Effector memory CD4-positive, alpha-beta T cell (primary cell): ENCODE measurements at places on chromosomes 2 and 18.

GRCh38 chr2:181680937-181681811, 857 bp upstream of the NEUROD1 start:
- H3K27me3 ChIP-seq, result peaks cover 73% of the 10 kb centered on the region
- no peak for DNase-seq
- H3K27ac ChIP-seq, result no peak overlapping the region
- H3K36me3 ChIP-seq, result no peaks in the 10 kb centered on the region
- peak overlapping the region; percentile 4 for H3K4me3 ChIP-seq

DNA sequence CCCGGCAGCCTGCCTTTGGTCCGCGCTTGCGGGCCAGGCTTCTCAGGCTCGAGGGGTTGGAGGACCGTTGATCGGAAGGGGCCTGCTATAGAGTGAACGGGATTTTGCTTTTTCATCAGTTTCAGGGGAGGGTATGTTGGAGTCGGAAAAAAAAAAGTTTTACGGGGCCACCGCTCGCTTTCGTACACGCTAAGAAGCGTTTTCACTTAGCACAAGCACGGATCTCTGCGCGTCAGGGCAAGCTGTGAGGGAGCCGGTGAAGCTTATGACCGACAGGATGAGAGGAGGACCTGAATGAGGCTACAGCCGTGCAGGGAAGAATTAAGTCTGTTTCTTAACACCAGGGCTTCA, 443 bp downstream of the CPSF3 start:
- peaks cover 1% of the 10 kb centered on the region for H3K36me3 ChIP-seq
- H3K4me1 ChIP-seq, result peaks cover 15% of the 10 kb centered on the region
- H3K27me3 ChIP-seq, result no peaks in the 10 kb centered on the region
- peak overlapping the region; percentile 76 for H3K4me3 ChIP-seq
- H3K27ac ChIP-seq, result peak overlapping the region; percentile 70

DNA sequence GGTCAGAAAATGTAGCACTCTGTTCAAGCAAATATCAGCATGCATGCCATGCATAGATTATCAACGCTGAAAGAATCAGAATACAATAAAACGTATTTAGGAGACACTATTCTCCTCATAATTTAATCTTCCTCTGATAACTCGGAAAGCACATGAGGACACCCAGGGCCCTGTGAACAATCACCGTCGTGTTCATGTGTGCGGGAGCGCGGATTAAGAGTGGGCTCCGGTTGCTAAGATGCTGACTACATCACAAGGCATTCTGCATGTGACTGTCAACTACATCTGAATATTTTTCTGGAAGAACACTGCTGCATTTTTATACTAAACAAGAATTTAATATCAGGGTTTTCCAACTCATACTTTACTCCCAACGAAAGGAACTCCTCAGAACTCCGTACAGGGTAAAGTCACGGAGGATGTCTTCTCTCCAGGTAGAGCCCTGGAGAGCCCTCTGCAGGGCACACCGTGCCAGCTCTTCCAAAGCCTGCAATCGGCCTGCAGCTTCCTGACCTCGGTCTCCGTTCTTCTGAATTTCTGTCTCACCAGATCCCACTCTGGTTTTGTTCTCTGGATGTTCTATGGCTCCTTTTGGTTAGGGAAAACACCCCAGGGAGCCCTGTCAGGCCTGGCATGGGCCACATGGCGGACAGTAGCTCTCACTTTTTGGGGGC, 59.6 kb downstream of the ZNF516 start:
- no peak overlapping the region for H3K27ac ChIP-seq
- H3K36me3 ChIP-seq, result no peaks in the 10 kb centered on the region
- H3K4me3 ChIP-seq, result no peak overlapping the region
- DNase-seq, result no peak
- H3K27me3 ChIP-seq, result no peaks in the 10 kb centered on the region

- no peaks in the 10 kb centered on the region for H3K4me1 ChIP-seq
- H3K27me3 ChIP-seq, result no peaks in the 10 kb centered on the region
- DNase-seq, result no peak
- H3K27ac ChIP-seq, result no peak overlapping the region
- no peak overlapping the region for H3K4me3 ChIP-seq
Measured at GRCh38 chr2:219661955-219662395, 34.5 kb downstream of the SLC4A3 start.

- peak overlapping the region; percentile 41 for H3K4me3 ChIP-seq
- no peaks in the 10 kb centered on the region for H3K27me3 ChIP-seq
- peak overlapping the region; percentile 75 for H3K27ac ChIP-seq
- peaks cover 47% of the 10 kb centered on the region for H3K4me1 ChIP-seq
- DNase-seq, result no peak
Measured at GRCh38 chr2:108621687-108622681, 87.7 kb downstream of the LIMS1 start.

- no peaks in the 10 kb centered on the region for H3K36me3 ChIP-seq
- H3K27ac ChIP-seq, result no peak overlapping the region
- H3K4me3 ChIP-seq, result no peak overlapping the region
Measured at GRCh38 chr2:212712466-212712865, 173.9 kb upstream of the ERBB4 start.

DNA sequence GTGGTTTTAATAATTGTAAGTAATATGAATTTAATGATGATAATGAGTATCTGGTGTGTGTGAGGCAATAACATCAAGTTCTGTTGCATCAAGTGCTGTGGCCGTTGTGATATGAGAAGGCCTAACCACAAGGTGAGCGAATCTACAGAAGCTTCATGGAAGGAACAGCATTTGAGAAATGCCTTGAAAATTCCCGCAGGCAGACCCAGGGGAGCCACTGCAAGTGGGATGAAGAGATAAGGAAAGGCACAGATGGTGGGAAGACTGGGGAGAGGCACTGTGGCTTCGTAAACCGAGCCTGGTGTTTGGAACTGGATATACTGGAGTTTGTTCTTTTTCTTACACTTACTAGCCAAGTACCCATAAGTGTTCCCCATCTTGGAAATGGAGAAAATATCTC, 357.5 kb downstream of the PTPRM start:
- no peak overlapping the region for H3K4me3 ChIP-seq
- no peak overlapping the region for H3K27ac ChIP-seq
- no peaks in the 10 kb centered on the region for H3K4me1 ChIP-seq
- no peak for DNase-seq

- no peaks in the 10 kb centered on the region for H3K36me3 ChIP-seq
- H3K27me3 ChIP-seq, result no peaks in the 10 kb centered on the region
- no peaks in the 10 kb centered on the region for H3K4me1 ChIP-seq
- no peak for DNase-seq
- H3K27ac ChIP-seq, result no peak overlapping the region
- H3K4me3 ChIP-seq, result no peak overlapping the region
Measured at GRCh38 chr2:118246726-118247125, 158.5 kb downstream of the INSIG2 start.

GRCh38 chr2:69013840-69014821, 1.2 kb downstream of the ANTXR1 start:
- H3K4me3 ChIP-seq, result peak overlapping the region; percentile 56
- no peak for DNase-seq
- no peak overlapping the region for H3K27ac ChIP-seq
- H3K27me3 ChIP-seq, result peaks cover 34% of the 10 kb centered on the region
- H3K36me3 ChIP-seq, result no peaks in the 10 kb centered on the region

DNA sequence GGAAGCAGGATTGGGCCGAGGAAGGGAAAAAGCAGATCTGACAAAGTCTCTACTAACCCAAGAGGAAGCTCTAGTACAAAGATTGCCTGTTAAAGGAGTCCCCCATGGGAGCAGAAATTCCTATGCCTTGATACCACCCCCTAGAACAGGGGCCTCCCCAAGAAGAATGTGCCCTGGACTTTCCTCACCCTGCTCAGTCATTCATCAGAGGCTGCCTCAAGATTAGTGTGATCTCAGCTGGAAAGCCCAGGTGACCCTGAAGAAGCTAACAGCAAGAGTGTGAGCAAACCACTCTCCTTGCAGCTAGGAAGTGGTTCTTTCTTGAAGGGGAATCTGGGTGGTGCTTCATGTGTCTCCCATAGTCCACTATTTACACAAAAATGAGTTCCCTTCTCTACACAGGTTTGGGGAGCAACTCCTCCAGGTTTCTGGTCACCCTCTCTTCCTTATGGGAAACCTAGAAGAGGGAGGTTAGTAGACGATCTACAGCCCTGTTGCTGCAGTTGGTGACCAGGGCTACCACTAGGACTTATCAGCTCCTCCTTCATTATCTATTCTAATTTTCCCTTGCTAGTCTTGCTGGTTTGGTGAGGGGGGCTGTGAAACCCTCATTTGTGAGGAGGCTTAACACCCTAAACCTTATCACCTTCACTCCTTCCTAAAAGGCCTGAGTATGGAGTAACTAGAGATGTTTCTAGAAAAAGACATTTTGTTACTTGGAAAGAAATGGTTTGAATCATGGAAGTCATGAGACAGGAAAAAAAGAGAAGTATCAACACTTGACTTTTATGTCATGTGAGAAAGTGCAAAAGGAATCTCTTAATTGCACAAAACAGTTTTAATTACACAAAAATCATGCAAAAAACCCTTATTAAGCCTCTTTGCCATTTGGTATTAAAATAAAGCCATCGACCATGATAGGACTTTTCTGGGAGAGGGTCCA, 2.9 kb upstream of the WDR7 start:
- H3K27ac ChIP-seq, result no peak overlapping the region
- no peak for DNase-seq
- H3K4me3 ChIP-seq, result no peak overlapping the region
- no peaks in the 10 kb centered on the region for H3K27me3 ChIP-seq
- peaks cover 16% of the 10 kb centered on the region for H3K4me1 ChIP-seq

GRCh38 chr2:42640261-42640660, 71.8 kb downstream of the MTA3 start:
- H3K36me3 ChIP-seq, result no peaks in the 10 kb centered on the region
- DNase-seq, result no peak
- H3K4me3 ChIP-seq, result no peak overlapping the region
- H3K27ac ChIP-seq, result no peak overlapping the region
- H3K27me3 ChIP-seq, result no peaks in the 10 kb centered on the region
- no peaks in the 10 kb centered on the region for H3K4me1 ChIP-seq

DNA sequence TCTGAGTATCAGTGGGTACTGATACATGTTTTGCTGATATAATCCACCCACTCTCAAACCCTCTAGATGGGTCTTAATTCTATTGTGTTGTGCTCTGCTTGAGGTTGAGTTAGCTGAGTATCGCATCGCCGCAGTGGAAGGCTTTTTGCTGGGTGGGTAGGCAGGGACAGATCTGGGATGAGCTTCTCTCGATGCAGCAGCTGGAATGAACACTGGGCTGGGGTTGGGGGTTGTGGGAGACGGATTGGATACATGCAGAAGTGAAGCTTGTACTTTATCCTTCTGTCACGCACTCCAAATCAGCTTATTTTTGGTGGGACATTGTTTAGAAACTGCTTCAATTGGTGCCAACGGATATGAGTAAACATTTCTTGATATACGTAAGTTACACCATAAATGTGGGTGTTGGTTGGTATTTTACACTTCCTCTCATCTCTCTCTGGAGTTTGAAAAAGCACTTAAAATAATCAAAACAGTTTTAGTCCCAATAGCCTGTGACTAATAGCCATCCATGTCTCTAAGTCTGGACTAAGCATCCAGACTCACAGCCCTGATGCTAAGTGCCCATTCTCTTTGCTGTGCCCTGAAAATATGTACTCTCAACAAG, 107.1 kb downstream of the POLE4 start:
- H3K36me3 ChIP-seq, result no peaks in the 10 kb centered on the region
- no peaks in the 10 kb centered on the region for H3K27me3 ChIP-seq
- H3K27ac ChIP-seq, result no peak overlapping the region
- H3K4me1 ChIP-seq, result no peaks in the 10 kb centered on the region
- no peak overlapping the region for H3K4me3 ChIP-seq

GRCh38 chr2:172195836-172196376, 93.2 kb upstream of the DLX2 start:
- no peaks in the 10 kb centered on the region for H3K27me3 ChIP-seq
- no peak overlapping the region for H3K4me3 ChIP-seq
- no peak for DNase-seq
- no peaks in the 10 kb centered on the region for H3K4me1 ChIP-seq
- H3K27ac ChIP-seq, result no peak overlapping the region
- no peaks in the 10 kb centered on the region for H3K36me3 ChIP-seq

DNA sequence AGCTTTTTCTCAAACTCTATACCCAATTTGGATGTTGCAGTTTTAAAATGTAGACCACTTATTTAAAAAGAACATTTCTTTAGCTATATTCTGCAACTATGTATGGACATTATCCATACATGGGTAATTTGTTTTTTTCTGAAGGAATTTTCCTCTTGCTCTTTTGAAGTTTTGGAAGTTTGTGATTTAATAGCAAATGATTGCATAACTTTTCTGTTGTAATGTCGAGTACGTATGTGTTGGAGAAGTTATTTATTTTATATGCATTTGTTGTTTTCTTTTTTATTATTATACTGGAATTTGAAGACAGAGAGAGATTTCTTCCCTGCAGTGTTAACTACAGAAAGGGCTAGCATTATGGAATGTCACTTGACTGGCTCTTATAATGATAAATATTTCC, 207.7 kb upstream of the FANCL start:
- no peak for DNase-seq
- no peak overlapping the region for H3K27ac ChIP-seq
- H3K4me1 ChIP-seq, result no peaks in the 10 kb centered on the region
- H3K27me3 ChIP-seq, result no peaks in the 10 kb centered on the region

DNA sequence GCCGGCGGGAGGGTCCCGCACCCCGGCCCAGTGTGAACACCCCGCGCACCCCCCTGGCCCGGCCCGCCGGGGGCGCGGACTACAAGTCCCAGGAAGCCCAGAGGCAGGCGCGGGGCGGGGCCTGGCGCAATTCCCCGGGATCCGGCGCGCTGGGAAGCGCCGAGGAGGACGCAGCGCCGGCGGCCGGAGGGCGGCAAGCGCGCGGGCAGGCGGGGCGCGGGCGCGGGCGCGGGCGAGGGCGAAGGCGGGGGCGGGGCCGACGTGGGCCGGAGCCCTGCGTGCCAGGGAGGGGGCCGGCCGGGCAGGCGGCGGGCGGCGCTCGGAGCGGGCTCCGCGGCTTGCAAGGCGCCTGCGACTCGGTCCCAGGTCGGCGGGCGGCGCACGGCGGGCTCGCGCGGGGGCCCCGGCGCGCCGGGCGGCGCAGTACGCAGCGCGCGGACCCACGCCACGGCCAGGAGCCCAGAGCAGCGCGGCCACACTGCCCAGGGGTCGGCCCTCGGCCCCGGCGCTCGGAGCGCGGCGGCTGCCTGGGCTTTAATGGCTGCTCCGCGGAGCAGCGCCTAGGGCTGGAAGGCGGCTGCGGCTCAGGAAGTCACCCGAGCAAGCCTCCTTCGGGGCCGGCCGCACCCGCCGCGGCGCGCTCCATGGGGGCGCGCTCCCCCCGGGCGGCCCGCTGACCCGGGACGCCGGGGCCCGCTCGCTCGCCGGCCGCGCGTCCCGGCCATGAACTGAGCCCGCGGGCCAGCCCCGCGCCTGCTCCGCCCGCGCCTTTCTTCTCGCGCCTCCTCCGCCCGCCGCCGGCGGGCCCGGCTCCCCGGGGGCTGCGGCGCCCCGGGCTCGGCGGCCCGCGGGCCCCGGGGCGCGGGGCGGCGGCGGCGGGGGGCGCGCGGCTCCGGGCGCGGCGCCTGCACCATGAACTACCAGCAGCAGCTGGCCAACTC, at the start of gene AGAP1:
Gene AGAP1, plus strand, starts transcription at position 269 of the 941 bp plus-strand sequence.
- DNase-seq, result no peak
- H3K4me3 ChIP-seq, result no peak within 1 kb of the TSS
- H3K27me3 ChIP-seq, result peaks cover 2% of the 10 kb centered on the region
- no peak within 1 kb of the TSS for H3K27ac ChIP-seq

GRCh38 chr2:118202707-118203303, 114.5 kb downstream of the INSIG2 start:
- no peaks in the 10 kb centered on the region for H3K27me3 ChIP-seq

- DNase-seq, result no peak
- no peak overlapping the region for H3K4me3 ChIP-seq
- no peaks in the 10 kb centered on the region for H3K36me3 ChIP-seq
- H3K27me3 ChIP-seq, result no peaks in the 10 kb centered on the region
- no peak overlapping the region for H3K27ac ChIP-seq
- H3K4me1 ChIP-seq, result no peaks in the 10 kb centered on the region
Measured at GRCh38 chr18:62106271-62106670, 80.6 kb downstream of the PIGN start.
